ENCODE measurements at places on chromosomes 16 and 17.

DNA sequence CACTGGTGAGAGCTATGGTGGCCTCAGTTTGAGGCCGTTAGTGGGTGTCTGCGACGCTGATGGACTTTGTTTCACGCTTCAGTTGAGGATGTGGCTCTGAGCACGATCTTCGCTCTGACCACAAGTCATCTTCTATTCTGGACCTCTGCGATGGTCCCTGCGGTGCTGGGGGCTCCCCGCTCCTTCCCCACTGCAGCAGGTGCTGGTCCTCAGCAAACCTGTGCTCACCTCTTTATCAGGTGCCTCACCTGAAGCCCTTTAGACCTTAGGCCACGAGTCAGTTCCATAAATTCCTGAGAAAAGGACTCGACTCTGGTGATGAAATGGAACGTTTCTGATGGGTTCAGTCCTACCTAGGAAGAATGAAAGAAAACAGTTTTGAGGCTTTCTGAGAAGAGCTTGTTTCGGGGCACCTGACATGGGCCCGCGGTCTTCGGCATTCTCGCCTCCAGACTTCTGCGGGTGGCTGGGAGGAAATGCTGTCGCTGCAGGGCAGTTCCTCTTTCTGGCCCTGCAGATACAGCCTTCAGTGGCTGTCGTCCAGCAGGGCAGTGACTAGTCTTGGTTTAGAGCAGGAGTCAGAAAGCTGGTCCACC is 4.7 kb downstream of the KCTD5 start:
- no peak for DNase-seq
- peaks cover 27% of the 10 kb centered on the region for H3K36me3 ChIP-seq
- no peaks in the 10 kb centered on the region for H3K27me3 ChIP-seq
- H3K4me1 ChIP-seq = peaks cover 20% of the 10 kb centered on the region
- peak overlapping the region; percentile 73 for H3K4me3 ChIP-seq
- peak overlapping the region; percentile 91 for H3K27ac ChIP-seq

DNA sequence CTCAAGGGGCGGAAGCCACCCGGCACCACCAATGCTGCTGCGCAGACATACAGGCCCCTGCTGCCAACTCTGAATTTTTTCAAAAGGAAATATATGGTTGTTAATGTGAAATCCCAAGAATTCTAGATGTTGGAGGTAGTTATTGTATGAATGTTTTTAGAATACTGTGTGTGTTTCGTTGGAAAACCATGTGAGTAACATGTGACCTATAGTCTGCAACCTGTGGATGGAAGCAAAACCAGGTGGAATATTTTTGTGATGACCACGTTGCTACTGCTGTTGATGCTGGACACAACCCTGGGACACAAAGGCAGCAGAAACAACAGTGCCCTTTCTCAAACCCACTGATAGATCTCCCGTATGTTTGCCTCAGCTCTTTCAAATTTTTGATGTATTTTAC is 376.3 kb upstream of the SALL1 start:
- no peak for DNase-seq
- H3K27ac ChIP-seq = no peak overlapping the region
- H3K27me3 ChIP-seq = no peaks in the 10 kb centered on the region
- no peaks in the 10 kb centered on the region for H3K36me3 ChIP-seq
- H3K4me1 ChIP-seq = no peaks in the 10 kb centered on the region
- H3K4me3 ChIP-seq = no peak overlapping the region

DNA sequence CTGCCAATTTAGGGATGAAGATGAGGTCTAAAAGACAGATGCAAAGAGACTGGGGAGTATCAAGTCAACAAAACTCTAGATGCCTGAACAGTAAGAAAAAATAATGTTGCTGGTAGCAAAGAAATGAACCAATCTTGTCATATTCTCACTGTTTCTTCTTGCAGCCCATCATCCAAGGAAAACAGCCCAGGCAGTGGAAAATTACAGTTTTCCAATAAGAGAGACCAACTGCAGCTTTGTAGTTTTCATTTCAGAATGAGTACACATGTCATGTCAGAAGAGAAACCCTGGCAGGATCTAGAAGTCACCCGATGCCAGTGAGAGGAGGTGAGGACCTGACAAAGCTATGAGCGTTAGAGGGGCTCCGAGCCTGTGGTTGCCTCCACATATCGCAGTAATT is 500.4 kb upstream of the PSMD7 start:
- H3K4me1 ChIP-seq = no peaks in the 10 kb centered on the region
- H3K27ac ChIP-seq = no peak overlapping the region
- no peaks in the 10 kb centered on the region for H3K36me3 ChIP-seq
- no peak for DNase-seq
- no peaks in the 10 kb centered on the region for H3K27me3 ChIP-seq
- H3K4me3 ChIP-seq = no peak overlapping the region

GRCh38 chr17:69326377-69327059 is 415 bp downstream of the ABCA5 start:
- H3K36me3 ChIP-seq = peaks cover 6% of the 10 kb centered on the region
- no peak for DNase-seq
- H3K27ac ChIP-seq = peak overlapping the region; percentile 87
- H3K4me3 ChIP-seq = peak overlapping the region; percentile 97
- H3K4me1 ChIP-seq = peaks cover 29% of the 10 kb centered on the region

DNA sequence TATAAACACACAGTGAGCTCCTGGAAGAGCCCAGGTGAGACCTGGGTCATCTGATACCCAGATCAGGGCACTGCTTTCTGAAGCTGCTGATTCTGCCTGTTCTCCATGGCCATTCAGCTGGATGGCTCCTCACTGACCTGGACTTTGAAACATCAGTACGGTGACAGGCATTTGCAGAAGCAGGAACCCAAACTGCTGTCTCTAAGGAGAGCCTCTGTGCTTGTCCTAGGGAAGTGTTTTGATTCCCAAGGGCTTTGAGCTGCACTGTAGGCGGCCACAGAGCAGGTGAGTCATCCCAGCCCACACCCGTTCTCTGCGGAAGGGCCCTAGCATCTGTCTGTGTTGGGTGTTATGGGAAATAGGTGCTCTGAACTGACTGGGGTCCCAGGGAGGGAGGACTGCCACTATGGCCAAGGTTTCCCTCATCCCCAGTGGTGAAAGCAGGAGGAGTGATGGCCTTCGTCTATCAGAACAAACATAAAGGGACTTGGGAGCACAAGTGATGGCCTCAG is 60.7 kb upstream of the ADCY9 start:
- peaks cover 2% of the 10 kb centered on the region for H3K27me3 ChIP-seq
- H3K4me1 ChIP-seq = peaks cover 8% of the 10 kb centered on the region
- no peaks in the 10 kb centered on the region for H3K36me3 ChIP-seq
- no peak for DNase-seq
- no peak overlapping the region for H3K4me3 ChIP-seq
- H3K27ac ChIP-seq = no peak overlapping the region

- H3K36me3 ChIP-seq = peaks cover 68% of the 10 kb centered on the region
- H3K4me1 ChIP-seq = peaks cover 65% of the 10 kb centered on the region
- peak overlapping the region; percentile 65 for H3K4me3 ChIP-seq
- peak overlapping the region; percentile 85 for H3K27ac ChIP-seq
- no peaks in the 10 kb centered on the region for H3K27me3 ChIP-seq
These were observed 217.5 kb upstream of the CHMP6 start for GRCh38 chr17:80774146-80774545.

GRCh38 chr17:49597928-49598655 is 22.4 kb downstream of the NXPH3 start:
- peaks cover 10% of the 10 kb centered on the region for H3K4me1 ChIP-seq
- H3K36me3 ChIP-seq = peaks cover 56% of the 10 kb centered on the region
- no peak for DNase-seq

- DNase-seq = peak; percentile 7
- H3K27me3 ChIP-seq = no peaks in the 10 kb centered on the region
- H3K27ac ChIP-seq = no peak overlapping the region
- no peak overlapping the region for H3K4me3 ChIP-seq
- H3K36me3 ChIP-seq = no peaks in the 10 kb centered on the region
These were observed 124.2 kb downstream of the METRNL start for GRCh38 chr17:83203472-83204221.

GRCh38 chr17:20053361-20053964 is 44.3 kb downstream of the SPECC1 start:
- peaks cover 20% of the 10 kb centered on the region for H3K27me3 ChIP-seq
- H3K36me3 ChIP-seq = no peaks in the 10 kb centered on the region
- no peak overlapping the region for H3K27ac ChIP-seq
- no peak for DNase-seq
- H3K4me3 ChIP-seq = no peak overlapping the region

- no peak for DNase-seq
- H3K27me3 ChIP-seq = no peaks in the 10 kb centered on the region
- no peaks in the 10 kb centered on the region for H3K4me1 ChIP-seq
These were observed 132.3 kb upstream of the RPL38 start for GRCh38 chr17:74070998-74071679.

DNA sequence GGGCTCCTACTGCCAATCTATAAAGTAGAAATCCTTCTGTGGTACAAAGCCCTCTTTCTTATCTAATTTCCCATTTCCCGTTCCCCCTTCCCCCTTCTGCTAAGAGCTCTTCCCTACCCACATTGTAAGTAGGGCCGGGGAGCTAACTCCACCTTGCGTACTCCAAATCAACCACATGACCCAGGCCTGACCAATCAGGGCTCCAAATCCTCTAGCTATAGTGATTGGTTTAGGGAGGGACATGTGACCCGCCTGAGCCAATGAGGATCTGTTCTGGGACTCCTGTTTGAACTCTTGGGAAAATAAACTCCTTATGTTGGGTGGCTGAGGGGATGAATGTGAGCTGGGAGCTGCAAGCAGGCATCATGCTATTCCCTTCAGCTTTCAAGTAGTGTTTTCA is 40.9 kb upstream of the MEOX1 start:
- no peak overlapping the region for H3K4me3 ChIP-seq
- DNase-seq = no peak
- peaks cover 22% of the 10 kb centered on the region for H3K4me1 ChIP-seq
- H3K27ac ChIP-seq = no peak overlapping the region
- H3K36me3 ChIP-seq = no peaks in the 10 kb centered on the region

GRCh38 chr16:49564496-49565229 is 191.1 kb downstream of the C16orf78 start:
- H3K27ac ChIP-seq = no peak overlapping the region
- H3K27me3 ChIP-seq = no peaks in the 10 kb centered on the region
- no peaks in the 10 kb centered on the region for H3K36me3 ChIP-seq
- no peak for DNase-seq

GRCh38 chr16:22641131-22641628 is 130.5 kb downstream of the NPIPB5 start:
- no peak for DNase-seq
- no peak overlapping the region for H3K27ac ChIP-seq
- no peak overlapping the region for H3K4me3 ChIP-seq
- H3K4me1 ChIP-seq = no peaks in the 10 kb centered on the region

DNA sequence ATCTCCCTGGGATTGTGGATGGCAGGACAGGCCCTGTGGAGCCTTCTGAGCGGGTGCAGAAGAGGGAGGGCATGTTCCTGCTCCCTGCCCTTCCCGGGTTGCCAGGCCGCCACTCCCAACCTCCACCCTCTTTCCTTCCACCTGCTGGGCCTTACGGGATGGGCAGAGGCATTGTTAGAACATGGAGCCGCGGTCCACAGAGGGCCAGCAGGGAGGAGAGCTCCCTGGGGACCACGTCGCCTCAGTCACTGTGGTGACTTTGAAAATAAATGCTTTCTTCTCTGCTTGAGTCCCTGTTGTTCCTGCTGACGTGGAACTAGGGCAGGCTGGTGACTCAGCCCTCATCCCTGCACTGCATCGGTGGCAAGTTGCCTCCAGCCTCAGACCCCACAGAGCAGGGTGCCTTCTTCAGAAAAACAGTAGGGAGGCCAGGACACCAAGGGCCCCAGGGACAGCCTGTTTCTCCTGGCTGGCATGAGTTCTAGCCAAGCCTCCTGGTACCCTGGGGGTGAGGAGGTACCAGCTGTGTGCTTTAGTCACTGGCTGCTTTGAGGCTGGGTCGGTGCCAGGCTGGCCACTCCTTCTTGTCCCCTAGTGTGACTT is 224.9 kb downstream of the SEC14L1 start:
- no peak overlapping the region for H3K27ac ChIP-seq
- H3K4me3 ChIP-seq = no peak overlapping the region

Measured in activated T-helper 2 cell treated with anti-CD3 and anti-CD28 coated beads, Interferon-gamma antibody, Interleukin-2, Interleukin-4, amounts not matched to agents 10 μg/mL and 5 μg/mL and 100 μg/mL, durations not matched to agents 14 hours and 24 hours and 36 hours (primary cell).